ENCODE measurements at places on chromosomes 11 and 22.

DNA sequence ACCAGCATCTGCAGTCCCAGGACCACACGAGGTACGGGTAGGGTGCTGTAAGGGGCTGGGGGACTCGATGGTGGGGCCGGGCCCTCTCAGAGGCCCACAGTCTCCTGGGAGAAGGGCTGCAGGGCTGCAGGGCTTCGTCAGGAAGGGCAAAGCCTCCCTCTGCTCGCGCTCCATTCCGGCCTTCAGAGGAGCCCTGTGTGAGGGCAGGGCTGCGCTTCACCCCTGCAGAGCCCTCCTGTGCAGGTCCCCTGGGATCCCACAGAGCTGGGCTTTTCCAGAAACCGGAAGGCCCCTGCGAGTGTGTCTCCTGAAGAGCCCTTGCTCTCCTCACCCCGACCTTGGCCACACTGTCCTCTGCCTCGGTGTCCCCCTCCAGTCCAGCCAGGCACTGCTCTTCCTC, 27.2 kb downstream of the WNT11 start:
- no peak for DNase-seq

DNA sequence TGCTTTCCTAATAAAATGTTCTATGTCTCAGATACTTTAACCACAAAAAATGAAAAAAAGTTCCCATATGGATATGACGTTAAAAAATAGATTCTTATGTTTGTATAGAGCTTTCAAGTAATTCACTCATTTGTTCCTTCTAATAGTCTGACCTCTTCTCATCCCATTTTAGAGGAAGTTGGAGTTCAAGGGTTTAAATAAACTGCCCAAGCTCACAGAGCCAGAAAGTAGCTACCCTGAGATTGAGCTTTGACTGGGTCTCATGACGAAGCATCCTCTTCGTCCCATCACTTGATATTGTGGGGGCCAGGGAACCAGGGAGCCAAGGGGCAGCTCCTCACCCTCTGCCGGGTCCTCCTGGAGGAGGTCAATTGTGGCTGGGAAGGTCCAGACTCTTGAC, 116.3 kb downstream of the CCDC81 start:
- DNase-seq, result no peak

DNA sequence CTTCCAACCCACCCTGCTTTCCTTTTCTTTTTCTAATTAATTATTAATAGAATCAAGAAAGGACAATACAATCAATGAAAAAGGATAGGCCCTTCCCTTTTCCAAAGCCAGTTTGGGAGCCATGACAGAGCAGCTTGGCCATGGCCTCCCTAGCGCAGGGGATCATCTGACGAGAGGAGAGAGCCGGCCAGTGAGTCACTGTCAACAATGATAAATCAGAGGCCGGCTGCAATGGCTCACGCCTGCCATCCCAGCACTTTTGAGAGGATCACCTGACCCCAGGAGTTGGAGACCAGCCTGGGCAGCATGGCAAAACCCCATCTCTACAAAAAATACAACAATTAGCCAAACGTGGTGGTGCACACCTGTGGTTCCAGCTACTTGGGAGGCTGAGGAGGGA, 27.5 kb upstream of the KRTAP5-7 start:
- DNase-seq, result no peak

DNA sequence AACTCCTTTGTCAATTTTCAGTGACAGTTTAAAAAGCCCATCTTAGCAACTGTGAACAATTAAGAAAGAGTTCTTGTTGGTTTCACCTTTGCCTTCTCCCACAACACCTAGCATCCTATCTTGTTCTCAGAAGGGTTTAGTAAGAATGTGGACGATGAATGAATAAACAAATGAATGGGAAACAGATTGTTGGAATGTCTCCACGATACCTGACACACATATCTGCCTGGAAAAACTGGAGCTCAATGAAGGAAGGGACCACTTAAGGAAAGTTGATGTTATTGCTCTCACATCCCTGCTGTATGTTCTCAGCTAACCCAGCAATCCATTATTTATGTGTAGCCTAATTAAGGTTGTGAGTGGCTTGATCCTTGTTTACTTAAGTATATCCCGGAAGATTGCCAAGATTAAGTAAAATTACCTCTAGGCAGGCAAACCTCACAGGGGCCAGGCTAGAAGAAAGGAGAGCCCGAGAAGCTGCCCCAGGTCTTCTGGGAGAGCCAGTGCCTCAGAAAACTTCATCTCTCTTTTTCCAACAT, 286.4 kb downstream of the NXPE2 start:
- DNase-seq, result no peak

GRCh38 chr22:50281957-50282356, 11.8 kb upstream of the MAPK11 start:
- DNase-seq, result no peak

DNA sequence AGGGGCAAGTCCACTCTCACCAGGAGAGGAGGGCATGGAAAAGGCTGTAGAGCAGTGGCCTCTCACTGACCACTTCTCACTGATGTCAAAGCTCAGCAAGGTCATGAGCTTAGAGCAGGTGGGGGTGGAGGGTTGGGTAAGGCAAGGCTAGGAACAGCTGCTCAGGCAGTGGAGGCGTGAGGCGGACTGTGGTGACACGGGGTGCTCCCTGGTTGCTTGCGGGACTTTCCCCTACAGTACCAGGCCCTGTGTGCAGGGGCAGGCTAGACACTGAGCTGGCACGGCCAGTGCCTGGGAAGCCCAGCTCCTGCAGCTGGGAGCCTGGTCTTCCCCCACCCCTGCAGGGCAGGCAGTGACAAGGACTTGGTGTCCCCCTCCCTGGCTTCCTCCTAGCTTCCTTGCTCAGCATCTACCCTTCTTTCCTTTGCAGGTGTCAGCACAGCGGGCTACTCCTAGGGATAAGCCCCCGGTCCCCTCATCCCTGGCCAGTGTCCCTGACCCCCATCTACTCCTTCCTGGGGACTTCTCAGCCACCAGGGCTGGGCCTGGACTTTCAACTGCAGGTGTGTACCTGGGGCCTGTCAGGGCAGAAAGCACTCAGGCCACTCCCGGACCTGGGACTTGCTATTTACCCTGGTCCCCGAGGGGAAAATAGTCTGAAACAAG, 45.6 kb downstream of the PISD start:
- DNase-seq, result no peak

- DNase-seq, result no peak
Observed at GRCh38 chr22:28488825-28489224, 190.8 kb downstream of the TTC28 start.

All from OCI-M1 (cell line).